ENCODE measurements at places on chromosomes 1 and 21. TPM values are rescaled to one million over a fixed set of nuclear protein-coding genes. Genes with fewer than 3 reads are reported as not detected.

SMAP2 gene
- 115 TPM for total RNA-seq

GRCh38 chr1:87250336-87250735 lies 78.3 kb upstream of the LMO4 start:
- 0 out of 2 replicates have a peak, but pooled peaks cover 1% of the 10 kb centered on the region for H3K27me3 ChIP-seq
- no peak overlapping the region for H3K27ac ChIP-seq
- H3K36me3 ChIP-seq, result no peaks in the 10 kb centered on the region
- no peaks in the 10 kb centered on the region for H3K4me1 ChIP-seq

GUCA2B gene
- not detected for total RNA-seq

DNA sequence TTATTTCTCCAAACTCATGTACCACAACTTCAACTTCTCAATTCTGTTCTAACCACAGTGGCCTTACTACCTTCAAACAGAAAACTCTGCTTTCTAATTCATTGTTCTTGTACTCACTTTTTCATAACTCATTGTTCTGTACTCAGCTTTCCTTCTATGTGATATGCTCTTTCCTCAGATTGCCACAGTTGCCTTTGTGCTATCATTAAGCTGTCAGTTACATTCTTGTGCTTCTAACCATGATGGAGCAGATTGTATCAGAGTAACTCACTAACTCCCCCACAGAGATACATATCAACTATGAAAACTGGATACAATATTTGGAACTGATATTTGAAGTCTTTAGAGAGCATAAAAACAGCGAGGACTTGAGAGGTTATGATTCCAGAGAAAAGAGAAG lies 1213.7 kb downstream of the KCNT2 start:
- H3K4me1 ChIP-seq, result no peaks in the 10 kb centered on the region
- no peaks in the 10 kb centered on the region for H3K36me3 ChIP-seq
- DNase-seq, result no peak
- H3K4me3 ChIP-seq, result no peak overlapping the region
- no peaks in the 10 kb centered on the region for H3K27me3 ChIP-seq
- no peak overlapping the region for H3K27ac ChIP-seq

- DNase-seq, result no peak
- no peak overlapping the region for H3K27ac ChIP-seq
Observed at GRCh38 chr1:219040291-219040690, 133.4 kb upstream of the LYPLAL1 start.

FCER1A gene
- total RNA-seq, result not detected

TNFRSF18 gene
- 6.3 TPM for total RNA-seq

ANKRD35 gene
- total RNA-seq, result 0.08 TPM
